ENCODE measurements at places on chromosomes 5 and 9. TPM values are rescaled to one million over a fixed set of nuclear protein-coding genes. Genes with fewer than 3 reads are reported as not detected.

Gene SPTLC1
- total RNA-seq: 24.4 TPM

Gene GDA
- total RNA-seq: 0.39 TPM

Gene SLC24A2
- 0.04 TPM for total RNA-seq

DNA sequence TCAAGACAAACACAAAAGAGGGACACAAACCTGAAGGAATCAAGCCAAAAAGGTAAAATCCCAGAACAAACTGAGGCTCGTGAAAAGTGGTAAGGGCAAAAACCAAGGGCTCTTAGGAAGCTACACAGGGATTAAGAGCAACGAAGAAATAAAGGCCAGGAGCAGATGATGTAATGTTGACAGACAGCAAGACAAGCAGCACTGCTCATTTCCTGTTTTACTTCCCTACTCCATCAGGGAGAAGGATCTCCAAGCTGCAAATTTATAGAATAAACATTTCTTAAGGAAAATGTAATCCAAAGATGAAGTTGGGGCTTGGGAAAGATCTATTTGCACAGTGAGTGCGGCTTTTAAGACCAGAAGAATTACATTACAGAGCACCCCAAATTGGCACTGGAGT lies 182.3 kb upstream of the MAP1B start:
- H3K27me3 ChIP-seq: no peaks in the 10 kb centered on the region
- H3K4me1 ChIP-seq: peaks cover 11% of the 10 kb centered on the region
- no peaks in the 10 kb centered on the region for H3K36me3 ChIP-seq
- no peak overlapping the region for H3K4me3 ChIP-seq
- peak overlapping the region; percentile 27 for H3K27ac ChIP-seq
- no peak for DNase-seq

DNA sequence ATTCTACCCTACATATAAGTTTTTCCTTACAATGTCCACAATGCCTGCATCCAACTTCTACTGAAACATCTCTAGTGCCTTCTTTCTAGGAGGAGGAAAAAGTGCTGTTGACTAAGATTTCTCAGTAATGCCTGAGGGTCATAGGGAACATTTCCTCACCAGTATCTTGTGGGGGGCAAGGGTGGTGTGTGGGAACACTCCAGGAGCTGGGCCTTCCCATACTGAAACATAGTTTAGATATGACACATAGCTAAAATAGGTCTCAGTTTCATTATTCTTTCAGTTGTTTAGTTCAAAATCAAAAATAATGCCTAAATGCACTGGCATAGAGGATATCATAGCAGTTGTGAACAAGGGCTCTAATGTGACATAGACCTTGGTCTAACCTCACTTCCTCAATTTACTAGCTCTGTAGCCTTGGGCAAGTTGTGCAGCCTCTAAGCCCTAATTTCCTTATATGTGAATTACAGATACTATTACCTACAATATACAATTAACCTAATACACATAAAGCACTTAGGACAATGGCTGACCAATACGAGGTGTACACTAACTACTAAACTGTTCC lies 66.1 kb downstream of the HAPLN1 start:
- no peaks in the 10 kb centered on the region for H3K27me3 ChIP-seq
- no peaks in the 10 kb centered on the region for H3K36me3 ChIP-seq
- H3K4me1 ChIP-seq: no peaks in the 10 kb centered on the region

GRCh38 chr9:72880821-72881220 lies 72.0 kb downstream of the ALDH1A1 start:
- no peak overlapping the region for H3K4me3 ChIP-seq
- H3K4me1 ChIP-seq: peaks cover 14% of the 10 kb centered on the region
- H3K27me3 ChIP-seq: no peaks in the 10 kb centered on the region
- DNase-seq: no peak
